ENCODE measurements at places on chromosomes 7 and 10.
A peak's percentile ranks its signal among the peaks of the same experiment; 100 is the strongest.

DNA sequence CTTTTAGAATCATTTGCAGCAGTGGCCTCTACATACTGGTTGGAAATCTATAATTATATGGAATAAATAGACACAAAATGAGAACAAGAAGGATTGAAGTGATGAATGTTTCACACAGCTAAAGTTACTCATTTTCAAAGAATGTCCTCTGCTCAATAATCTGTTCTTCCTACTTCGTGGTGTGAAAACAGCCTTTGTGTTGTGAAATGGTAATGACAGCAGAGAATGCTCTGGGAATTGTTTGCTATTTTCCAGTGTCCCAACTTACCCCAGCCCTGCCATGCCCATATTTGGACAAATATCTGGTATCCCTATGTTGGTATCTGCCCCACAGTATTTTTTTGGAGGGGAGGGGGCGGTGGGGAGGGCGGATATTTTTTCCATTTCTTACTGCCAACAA lies 130.4 kb downstream of the GLI3 start:
- DNase-seq: no peak

GRCh38 chr10:51124852-51125251 lies 50.6 kb downstream of the PRKG1 start:
- DNase-seq: no peak

GRCh38 chr10:129695671-129696070 lies 228.6 kb downstream of the MGMT start:
- no peak for DNase-seq

GRCh38 chr7:134693256-134693655 lies 46.6 kb downstream of the BPGM start:
- no peak for DNase-seq

DNA sequence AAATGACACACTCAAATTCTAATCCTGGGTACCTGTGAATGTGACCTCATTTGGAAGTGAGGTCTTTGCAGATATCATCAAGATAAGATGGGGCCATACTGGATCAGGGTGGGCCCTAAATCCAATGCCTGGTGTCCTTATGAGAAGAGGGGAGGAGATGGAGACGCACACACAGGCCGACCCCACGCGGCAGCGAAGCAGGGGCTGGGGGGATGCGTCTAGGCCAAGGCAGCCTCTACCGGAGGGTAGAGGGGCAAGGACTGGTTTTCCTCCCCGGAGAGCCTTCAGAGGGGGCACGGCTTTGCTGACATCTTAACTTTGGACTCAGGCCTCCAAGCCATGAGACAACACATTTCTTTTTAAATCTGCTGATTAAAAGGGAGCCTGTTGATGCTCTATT lies 33.3 kb downstream of the DPYSL4 start:
- no peak for DNase-seq

DNA sequence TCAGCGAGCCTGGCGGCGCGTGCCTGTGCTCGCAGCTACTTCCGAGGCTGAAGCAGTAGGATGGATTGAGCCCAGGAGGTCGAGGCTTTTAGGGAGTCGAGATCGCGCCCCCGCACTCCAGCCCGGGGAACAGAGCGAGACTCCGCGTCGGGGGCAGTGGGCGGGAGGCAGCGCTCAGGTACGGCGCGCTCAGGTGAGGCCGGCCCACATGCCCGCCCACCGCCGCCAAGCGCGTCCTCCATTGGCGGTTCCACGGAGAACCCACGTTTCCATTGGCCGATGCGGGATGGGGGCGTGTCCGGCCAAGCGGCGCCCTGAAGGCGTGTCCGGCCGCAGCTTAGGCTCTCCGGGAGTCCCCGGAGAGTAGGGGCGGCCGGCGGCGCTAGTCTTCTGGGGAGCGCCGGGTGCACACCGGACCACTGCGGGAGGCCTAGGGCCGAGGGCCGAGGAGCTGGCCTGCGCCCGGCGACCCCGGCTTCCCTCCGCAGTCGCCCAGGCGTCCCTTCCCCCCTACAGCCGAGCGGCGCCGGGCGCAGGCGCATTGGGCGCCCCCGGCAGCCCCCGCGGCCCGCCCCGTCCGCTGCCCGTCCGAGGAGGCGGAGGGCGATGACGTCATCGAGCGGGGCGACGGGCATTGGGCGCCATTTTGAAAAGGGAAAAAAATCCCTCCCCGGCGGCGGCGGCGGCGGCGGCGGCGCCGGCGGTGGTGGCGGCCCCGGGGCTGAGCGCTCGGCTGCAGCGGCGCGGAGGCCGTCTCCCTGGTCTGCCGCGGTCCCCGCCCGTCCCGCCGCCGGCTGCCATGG lies at the start of gene PPP2R2D:
TSS of gene PPP2R2D (plus strand) at position 659 of the 803 bp plus-strand sequence. CDS start at position 800, 141 bp downstream.
- DNase-seq: peak; percentile 75

DNA sequence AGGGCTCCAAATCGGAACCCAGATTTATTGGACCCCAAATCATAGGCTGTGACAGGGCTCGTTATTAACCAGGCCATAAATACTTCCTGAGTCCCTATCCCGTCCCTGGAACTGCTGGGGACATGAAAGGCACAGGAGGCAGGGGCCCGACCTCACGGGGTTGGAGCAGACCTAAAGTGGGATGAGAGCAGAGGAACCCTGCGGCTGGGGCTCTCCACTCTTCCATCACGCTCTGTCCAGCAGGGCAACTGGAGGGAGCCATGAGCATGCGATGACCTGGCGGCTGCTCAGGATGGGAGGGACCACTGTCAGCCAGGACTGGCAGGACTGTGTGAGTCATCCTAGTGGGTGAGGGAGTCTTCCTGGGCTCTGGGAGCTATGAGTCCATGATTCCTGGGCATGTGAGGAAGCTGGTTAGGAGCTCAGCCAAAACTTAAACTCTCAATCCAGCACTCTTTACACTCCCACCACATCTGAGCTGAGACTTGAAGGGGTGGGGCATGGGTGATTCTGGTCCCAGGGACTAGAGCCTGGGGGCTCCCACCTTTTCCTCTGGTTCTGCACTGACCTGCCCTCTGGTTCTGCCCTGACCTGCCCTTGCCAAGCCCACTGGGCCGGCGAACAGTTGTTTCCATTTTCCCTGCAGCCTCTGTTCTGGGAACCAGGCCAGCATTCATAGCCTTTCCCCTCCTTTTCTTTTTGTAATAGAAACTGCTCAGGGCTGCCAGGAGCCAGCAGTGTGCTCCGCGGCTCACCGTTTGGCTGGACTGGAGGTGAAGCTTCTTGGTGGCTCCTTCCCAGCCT lies 47.1 kb downstream of the SYPL1 start:
- no peak for DNase-seq

GRCh38 chr10:68434657-68435056 lies 27.6 kb upstream of the RUFY2 start:
- no peak for DNase-seq

DNA sequence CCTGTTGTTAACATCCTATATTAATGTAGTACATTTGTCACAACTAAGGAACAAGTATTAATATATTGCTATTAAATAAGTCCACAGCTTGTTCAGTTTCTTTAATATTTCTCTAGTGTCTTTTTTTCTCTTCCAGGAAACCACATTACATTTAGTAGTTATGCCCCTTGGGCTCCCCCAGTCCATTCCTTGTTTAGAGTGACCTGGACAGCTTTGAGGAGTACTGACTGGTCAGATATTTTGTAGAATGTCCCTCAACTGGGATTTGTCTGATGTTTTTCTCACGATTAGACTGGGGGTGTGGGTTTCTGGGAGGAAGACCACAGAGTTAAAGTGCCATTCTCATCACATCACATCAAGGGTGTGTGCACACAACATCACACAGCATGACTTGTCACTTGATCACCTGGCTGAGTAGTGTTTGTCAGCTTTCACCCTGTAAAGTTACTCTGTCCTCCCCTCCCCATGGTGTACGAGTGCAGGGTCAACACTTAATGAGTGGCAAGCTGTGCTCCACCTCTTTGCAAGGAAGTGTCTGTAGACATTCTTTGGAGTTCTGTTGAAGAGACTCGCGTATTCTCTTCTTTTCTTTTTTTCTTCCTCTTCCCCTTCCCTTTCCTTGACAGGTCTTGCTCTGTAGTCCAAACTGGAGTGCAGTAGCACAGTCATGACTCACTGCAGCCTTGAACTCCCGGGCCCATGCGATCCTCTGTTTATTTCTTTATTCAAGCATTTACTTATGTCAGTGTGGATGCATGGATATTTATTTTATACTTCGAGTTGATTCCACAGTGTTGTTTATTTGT lies 10.2 kb downstream of the LMTK2 start:
- no peak for DNase-seq

GRCh38 chr7:24835643-24836042 lies 78.4 kb upstream of the GSDME start:
- DNase-seq: no peak

DNA sequence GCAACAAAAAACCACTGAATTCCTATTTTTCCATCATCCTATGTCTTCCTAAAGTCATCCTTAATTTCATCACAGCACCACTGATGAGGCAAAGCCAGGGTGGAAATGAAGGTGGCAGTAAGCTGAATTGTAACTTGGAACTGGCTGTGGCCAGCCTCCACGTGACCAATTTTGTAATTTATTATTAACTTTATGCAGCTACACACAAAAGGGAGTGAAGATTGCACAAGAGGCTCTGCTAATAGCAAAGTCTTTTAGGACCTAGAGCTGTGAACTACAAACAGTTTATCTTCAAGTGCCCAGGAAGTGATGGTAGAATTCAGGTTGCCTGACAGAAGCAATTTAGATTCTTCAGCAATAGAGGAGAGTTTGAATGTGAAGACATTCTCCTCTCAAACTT lies 176.4 kb downstream of the CCDC71L start:
- DNase-seq: no peak

GRCh38 chr7:101991860-101992259 lies 174.4 kb downstream of the CUX1 start:
- no peak for DNase-seq

DNA sequence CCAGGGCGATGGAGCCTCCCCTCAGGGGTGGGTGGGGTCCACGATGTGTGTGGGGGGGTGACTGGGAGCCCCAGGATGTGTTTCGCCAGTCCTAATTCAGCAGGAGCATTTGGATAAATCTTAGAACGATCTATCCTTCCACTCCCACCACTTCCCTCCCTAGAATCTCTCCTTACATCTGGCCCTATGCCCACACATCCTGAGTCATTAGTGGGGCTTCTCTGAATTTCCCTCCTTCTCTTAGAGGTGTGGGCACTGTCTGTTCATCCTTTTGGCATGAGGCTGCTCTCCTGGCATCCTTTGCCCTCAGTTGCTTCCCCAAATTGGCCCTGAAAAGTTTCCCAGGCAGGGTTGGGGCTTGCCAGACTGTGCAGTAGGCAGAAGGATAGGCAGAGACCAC lies 1.6 kb downstream of the GHRHR start:
- DNase-seq: no peak

DNA sequence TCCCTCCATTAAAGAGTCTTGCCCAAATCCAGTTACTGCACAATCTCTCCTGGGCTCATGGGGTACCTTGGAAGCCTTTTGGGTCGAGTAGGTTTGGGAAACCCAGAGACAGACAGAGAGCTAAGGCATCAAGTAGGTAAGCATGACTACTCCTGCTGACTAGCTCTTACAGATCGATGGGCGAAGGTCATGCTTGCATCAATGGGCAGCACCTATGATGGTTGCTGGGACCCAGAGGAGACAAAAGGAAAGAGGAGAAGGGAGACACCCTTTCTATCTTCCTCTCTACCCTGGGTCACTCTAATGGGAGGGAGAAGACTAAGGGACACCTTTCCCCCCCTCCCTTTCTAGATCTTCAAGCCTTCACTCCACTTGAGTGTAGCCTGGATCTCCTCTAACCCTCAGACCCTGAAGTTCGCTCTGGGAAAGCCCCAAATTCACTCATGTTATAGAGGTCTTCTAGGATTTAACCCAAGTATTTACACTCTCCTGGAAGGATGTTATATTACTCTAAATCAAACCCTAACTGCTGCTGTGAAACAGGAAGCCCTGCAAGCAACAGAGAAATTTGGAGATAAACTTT lies 31.6 kb upstream of the ZNF746 start:
- DNase-seq: no peak

GRCh38 chr7:152847386-152847908 lies 87.9 kb downstream of the ACTR3B start:
- no peak for DNase-seq

- DNase-seq: no peak
Observed at GRCh38 chr7:12123172-12123571, 87.9 kb upstream of the TMEM106B start.

DNA sequence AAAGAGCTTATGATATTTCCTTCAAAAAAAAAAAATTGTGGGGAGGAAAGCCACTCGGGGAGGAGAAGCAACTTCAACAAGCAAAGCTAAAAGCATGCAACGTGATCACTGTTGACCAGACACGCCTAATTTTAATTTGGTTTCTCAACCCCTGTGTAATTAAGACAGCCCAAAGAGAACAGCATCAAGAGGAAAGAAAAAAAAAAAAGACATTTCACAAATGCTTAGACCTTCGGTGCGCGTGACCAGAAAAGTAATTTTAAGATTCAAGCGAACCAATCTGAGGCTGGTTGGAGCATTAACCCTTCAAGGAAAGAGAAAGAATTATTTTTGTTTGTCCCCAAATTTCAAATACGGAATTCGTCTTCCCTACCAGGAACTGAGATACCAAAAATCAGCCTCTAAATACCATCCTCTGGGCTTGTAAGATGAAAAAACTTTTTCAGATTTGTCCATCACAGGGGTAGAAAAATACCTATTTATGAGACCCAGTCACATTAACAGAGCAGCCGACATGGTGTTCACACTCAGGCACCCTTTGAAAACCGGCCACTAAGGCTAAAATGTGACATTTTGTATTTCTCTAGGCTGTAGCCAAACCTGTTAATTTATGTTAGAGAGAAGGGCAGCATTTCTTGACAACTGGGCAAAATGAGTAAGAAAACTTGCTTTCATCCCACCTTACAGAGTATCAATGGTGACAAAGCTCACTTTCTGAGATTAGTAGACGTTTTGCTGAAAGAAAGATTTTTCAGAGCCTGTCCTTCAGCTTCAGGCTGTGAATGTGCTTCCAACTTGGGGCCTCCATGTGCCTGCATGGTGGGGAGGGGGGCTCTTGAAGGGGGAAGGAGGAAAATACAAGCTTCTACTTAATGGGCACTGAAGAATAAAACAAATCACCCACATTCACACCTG lies 179.9 kb upstream of the KLF14 start:
- DNase-seq: no peak

DNA sequence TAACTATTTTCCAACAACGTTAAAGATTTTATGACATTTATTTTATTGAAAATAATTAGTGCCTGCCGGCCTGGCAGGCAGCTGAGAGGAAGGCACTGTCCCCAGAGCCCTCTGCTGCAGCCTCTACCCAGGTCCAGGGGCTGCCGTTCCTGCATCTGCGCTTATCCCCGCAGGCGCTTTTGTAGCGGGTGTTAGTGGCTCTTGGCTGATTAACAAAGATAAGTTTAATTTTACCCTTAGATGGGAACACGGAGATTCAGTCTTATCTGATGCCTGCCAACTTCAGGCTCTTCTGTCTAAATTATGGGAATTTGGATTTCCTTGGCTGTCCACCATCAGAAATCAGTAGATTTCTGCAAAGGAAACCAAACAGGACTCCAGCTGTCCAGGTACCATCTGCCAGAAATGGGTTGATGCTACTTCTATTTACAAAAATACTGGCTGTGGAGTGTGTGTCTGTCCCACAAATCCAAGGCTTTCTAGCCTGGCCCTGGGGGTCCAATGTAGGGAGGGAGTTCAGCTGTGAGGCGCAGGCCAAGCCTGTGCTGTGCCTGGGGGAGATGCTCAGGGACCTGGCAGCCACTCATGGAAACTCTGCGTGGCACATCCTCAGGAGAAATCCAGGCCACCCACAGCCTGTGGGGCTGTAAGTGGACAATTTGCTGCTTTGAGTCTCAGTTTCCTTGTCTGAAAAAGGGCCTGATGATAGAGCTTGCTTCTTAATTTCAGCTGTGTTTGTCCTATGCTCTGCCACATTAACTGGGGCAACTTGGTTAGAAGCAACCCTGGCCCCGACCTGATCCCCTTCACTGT lies 62.0 kb upstream of the IGFBP3 start:
- DNase-seq: no peak
